ENCODE measurements at places on chromosomes 13 and 19.
A peak's percentile ranks its signal among the peaks of the same experiment; 100 is the strongest.

- no peak for DNase-seq
Measured at GRCh38 chr19:10533646-10534386, 9.9 kb upstream of the ATG4D start.

- DNase-seq: no peak
Measured at GRCh38 chr13:22944378-22944777, 236.4 kb upstream of the SGCG start.

- DNase-seq: no peak
Measured at GRCh38 chr19:45163156-45163555, 2.4 kb upstream of the NKPD1 start.

DNA sequence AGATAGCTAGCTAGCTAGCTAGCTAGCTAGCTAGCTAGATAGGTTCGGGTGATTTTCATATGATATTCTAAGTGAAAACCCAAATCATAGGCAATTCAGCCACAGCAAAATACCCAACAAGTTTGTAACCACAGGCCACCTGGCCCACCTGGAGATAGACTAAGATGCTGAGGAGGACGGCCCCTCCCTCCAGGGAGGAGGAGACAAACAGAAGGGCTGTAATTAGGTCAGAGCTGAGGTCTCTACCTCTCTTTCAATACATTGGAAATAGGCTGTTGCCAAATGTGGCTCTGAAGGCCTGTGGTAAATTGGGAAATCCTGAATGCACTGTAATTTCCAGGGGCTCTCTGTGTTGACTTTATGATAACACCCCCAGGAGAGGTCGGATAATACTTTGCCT lies 382.2 kb downstream of the FGF9 start:
- no peak for DNase-seq

DNA sequence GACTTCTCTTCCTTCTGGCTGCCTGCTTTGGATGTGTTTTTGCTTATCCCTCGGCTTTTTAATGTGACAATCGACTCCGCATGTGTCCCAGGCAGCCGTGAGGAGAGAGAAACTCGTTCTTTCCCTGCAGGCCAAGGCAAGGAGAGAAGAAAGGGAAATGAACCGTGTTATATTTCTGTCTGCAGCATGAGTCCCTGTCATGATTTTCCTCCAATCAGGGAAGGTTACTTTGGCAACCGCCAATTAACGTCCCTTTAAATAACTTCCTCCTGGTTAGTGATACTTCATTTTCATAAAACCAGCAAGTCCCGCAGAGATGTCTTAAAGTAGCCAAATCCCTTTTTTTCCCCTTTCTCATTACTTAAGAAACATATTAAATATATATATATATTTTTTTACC lies 42.6 kb downstream of the RFC3 start:
- DNase-seq: no peak

GRCh38 chr19:33622809-33623511 lies 1.2 kb downstream of the CHST8 start:
- DNase-seq: no peak

DNA sequence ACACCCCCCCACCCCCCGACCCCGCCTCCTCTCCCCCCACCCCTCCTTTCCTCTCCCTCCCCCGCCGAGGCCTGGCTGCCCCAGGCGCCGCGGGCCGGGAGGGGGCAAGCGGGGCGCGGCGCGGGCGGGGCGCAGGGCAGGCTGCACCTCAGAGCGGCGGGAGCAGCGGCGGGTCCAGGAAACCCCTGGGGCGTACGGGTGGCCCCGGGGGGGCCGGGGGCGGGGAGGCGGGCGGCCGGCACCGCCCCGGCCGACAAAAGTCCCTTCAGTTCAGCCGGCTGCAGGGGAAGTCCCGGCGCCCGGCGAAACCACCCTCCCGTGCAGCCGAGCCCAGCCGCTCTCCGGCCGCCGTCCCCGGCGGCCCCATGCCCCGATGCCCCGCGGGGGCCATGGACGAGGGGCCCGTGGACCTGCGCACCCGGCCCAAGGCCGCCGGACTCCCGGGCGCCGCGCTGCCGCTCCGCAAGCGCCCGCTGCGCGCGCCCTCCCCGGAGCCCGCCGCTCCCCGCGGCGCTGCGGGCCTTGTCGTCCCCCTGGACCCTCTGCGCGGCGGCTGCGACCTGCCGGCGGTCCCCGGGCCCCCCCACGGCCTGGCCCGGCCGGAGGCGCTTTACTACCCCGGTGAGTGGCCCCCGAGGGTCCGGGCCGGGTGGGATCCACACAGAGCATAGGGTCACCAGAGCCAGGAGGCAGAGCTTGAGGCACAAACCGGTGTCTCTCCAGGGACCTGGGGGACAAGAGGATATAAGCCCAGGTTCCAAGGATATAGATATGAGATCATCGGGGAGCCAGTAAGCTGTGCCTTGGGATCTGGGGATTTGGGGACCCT lies at the start of gene BCL3:
TSS of gene BCL3 (plus strand) at position 283 of the 829 bp plus-strand sequence. CDS start at position 366, 83 bp downstream.
- DNase-seq: peak; percentile 82

GRCh38 chr19:52535771-52536447 lies 8.4 kb downstream of the ZNF808 start:
- DNase-seq: peak; percentile 96

- DNase-seq: no peak
Measured at GRCh38 chr13:24742977-24743376, 21.0 kb upstream of the RNF17 start.

GRCh38 chr13:106683179-106683578 lies 115.2 kb upstream of the ARGLU1 start:
- DNase-seq: no peak

DNA sequence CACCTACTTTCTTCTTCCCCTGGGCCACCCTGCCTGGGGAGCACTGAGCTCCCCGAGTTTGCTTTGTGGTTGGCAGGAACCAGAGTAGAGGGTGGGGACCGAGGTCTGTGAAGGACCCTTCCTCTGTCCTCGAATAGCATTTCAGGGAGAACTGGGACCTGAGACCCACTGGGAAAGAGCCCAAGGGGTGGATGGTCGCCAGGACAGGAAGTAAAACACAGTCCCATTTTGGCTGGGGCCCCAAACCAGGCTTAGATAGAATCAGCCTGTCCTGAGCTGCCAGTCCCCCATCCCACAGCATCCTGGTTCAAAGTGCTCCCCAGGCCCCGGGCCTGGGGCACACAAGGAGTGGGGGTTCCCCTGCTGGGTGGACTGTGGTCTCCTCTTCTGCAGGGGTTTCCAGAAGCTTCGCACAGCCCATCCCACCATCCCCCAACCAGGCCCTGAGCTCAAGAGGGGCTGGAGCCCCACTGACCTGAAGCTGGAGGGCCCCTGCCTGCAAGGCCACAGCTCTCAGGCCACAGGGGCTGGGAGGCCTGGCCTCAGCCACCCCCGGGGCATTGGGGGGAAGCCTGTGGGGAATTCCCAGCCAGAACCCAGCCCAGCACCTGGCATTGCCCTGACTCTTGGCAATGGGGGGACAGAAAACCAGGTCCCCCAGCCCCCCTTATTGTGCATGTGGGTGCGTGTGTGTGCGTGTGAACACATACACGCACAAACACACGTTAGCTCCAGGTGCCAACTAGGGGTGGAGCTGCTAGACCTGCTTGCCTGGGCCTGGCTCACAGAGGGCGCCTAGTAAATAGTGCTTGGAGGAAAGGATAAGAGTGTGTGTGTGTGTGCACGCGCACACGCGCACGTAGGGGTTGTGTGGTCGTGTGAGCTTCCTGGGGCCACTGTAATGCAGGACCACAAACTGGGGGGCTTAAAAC lies 995 bp upstream of the MKNK2 start:
- DNase-seq: peak; percentile 73

- no peak for DNase-seq
Measured at GRCh38 chr13:54687173-54687572, 1658.6 kb downstream of the OLFM4 start.

DNA sequence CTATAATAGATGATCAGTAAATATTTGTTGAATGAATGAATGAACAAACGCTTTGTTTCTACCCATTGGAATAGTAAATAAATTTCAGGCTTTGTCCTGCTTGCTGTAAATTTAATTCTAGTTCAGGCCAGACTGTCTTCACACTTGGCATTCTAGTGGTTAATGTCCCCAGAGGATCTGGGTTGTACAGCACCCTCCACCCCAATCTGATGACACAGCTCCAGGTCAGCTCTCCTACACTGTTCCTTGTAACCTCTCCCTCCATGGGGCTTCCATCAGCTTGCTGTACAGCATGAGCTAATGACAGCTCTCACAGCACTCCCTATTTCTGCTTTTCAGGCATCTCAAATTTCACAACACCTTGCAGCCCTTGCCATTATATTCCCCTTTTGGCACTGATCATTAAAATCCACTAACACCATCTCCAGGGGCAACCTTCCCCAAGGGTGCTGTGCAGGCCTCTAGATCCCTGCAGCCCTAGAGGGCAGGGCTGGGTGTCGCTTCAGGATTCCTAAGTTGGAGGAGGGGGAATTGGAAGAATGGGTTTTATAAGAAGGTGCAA lies 12.7 kb upstream of the KL start:
- no peak for DNase-seq

DNA sequence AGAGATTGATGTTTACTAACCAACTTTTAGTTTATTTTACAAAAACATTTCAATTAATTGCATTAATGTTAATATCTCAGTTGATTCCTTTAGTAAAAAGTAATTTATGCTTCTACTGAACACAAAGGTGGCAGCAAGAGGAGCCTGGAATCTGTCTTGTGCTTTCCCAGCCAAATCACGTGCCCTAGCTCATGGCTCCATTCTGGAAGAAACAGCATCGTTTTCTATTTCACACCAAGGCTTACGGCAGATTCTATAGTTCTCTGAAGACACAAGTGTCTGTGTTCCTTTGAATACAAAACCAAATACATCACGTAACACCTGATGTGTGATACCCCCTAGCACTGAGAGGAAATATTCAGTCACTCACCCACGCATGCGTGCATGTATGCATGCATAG lies 346.1 kb upstream of the MIR17HG start:
- DNase-seq: no peak

GRCh38 chr13:69204620-69205019 lies 903.0 kb upstream of the ATXN8OS start:
- no peak for DNase-seq

GRCh38 chr13:100818711-100819110 lies 144.1 kb upstream of the TMTC4 start:
- no peak for DNase-seq

- DNase-seq: no peak
Measured at GRCh38 chr19:52140032-52140710, 433 bp upstream of the ZNF616 start.

DNA sequence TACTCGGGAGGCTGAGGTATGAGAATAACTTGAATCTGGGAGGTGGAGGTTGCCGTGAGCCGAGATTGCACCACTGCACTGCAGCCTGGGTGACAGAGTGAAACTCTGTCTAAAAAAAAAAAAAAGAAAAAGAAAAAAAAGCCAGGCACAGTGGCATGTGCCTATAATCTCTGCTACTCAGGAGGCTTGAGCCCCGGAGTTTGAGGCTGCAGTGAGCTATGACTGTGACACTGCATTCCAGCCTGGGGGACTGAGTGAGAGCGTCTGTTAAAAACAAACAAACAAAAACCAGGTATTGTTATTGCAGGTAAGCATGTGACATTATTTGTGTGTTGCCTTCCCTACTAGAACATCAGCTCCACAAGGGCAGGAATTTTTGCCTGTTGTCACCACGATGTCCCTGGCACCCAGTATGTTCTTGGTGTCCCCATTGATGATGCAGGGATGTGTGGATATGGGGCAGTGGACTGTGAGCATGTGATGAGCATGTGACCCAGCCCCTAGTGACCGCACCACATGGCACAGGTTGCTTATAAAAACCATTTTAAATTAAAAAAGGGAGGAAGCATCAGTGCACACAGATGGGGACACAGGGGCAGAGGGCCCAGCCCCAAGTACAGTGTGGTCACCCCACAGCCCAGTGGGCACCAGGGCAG lies 1.6 kb upstream of the KANK2 start:
- no peak for DNase-seq

DNA sequence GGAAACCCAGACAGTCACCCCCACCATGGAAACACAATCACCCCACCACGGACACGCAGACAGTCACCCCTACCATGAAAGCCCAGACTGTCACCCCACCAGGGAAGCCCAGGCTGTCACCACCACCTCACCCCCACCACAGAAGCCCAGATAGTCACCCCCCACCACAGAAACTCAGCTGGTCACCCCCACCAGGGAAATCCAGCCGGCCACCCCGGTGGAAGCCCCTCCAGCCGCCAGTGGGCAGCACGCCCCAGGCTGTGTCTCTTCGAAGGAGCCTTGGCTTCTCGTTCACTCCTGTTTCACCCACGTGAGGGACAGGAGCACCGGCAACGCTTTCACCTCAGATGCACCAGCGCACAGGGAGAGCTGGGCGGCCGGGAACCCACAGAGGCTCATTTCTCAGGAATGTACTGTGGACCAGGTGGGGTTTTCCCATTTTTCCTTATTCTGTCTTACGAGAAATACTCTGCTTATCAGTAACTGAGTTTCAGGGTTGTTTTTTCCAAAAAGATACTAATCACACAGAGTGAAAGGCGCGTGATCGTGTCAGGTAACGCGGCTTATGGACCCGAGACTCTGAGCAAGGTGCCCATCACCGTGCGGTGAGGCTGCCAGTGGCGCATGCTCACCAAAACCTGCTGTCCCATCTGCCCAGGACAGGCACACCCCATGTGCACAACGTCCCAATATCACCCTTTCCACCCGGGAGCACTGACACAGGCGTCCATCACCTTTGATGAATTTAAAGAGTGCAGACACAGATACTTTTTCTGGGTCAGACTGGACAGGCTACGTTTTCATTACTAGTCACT lies 28.0 kb downstream of the CARS2 start:
- no peak for DNase-seq

DNA sequence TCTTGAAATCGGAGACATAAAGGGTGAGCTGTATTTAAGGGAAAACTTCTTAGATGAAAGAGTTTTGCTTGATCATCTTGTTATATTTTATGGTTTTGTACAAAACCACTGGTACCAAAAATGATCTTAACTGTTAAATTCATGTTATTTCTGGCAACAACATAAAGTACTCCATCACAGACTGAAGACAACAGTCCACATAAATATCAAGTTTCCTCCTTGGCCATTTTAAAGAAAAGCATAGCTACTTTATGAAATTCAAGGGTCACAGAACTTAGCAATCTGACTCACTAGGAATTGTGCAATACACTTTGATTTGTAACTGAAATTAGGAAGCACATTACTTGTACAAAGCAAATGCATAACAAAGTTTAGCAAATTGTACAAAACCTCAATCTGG lies 66.3 kb downstream of the TBC1D4 start:
- no peak for DNase-seq

- DNase-seq: no peak
Measured at GRCh38 chr13:75938811-75939560, 302.9 kb downstream of the LMO7 start.

- DNase-seq: no peak
Measured at GRCh38 chr13:102280366-102280765, 121.5 kb downstream of the FGF14 start.

DNA sequence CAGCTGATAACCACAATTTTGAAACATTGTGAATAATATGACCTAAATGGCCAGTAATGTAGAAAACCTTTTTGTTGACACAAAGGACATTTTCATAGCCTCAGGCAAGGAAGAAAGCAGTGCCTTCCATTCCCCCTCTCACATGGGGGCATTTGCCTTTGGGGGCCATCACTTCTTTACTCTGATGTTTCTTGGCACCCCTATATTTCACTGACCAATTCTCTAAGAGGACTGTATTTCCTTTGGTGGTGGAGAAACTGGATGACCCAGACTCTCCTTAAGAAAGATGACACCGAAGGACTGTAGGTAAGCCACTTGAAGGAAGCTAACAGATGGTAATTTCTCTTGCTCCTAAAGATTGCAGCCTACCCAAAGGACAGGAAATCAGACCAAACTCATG lies 254.6 kb downstream of the DCLK1 start:
- DNase-seq: no peak

- DNase-seq: peak; percentile 98
Measured at GRCh38 chr19:39480337-39481228, at the start of gene TIMM50. TSS of gene TIMM50 (plus strand) at chr19:39480838. CDS start at chr19:39480854, 16 bp downstream.

Measured in activated CD8-positive, alpha-beta memory T cell treated with anti-CD3 and anti-CD28 coated beads, Interleukin-2, amount 10 ng/mL, durations not matched to agents 7 days and 5 days (primary cell).